ENCODE measurements at places on chromosomes 3 and 15. TPM values are rescaled to one million over a fixed set of nuclear protein-coding genes. Genes with fewer than 3 reads are reported as not detected.

NPAP1 gene
- total RNA-seq, result not detected

CAMP gene
- 0.27 TPM for total RNA-seq

P2RY1 gene
- total RNA-seq, result 1.8 TPM

DNA sequence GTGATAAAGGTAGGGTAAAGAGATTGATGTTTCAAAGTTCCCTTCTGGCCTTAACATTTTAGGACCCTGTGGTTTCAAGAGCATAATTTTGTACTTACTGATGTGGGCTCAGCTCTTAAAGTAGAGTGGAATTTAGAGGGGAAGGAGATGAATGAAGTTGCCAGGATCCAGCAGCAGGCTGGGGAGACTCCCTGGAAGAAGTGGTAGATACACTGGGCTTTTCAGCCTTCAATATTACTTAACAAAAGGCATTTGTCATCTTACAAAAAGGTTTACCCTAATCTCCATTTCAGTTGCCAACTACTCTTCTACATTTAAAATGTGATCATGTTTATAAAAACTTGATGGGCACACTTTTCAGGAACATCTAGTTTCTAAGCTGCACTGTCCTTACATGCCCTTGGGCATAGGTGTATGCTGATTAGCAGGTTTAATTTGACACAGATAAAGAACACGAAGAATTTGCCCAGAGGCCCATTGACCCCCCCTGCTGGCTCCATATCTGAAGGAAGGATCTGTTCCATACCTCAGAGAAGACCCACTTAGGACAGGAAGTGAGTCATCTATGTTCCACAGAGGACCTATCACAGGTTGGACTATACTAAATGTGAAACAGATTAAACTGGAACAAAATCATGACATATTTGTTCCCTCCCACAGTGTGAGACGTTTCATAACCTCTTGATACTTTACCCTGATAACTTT is 93.0 kb upstream of the LPP start:
- peak; percentile 77 for DNase-seq
